ENCODE measurements at places on chromosomes 5 and 9.

GRCh38 chr9:72930828-72931227 is 22.0 kb downstream of the ALDH1A1 start:
- H3K36me3 ChIP-seq: no peaks in the 10 kb centered on the region
- no peak overlapping the region for H3K27ac ChIP-seq
- H3K27me3 ChIP-seq: no peaks in the 10 kb centered on the region
- H3K4me1 ChIP-seq: no peaks in the 10 kb centered on the region
- DNase-seq: no peak

DNA sequence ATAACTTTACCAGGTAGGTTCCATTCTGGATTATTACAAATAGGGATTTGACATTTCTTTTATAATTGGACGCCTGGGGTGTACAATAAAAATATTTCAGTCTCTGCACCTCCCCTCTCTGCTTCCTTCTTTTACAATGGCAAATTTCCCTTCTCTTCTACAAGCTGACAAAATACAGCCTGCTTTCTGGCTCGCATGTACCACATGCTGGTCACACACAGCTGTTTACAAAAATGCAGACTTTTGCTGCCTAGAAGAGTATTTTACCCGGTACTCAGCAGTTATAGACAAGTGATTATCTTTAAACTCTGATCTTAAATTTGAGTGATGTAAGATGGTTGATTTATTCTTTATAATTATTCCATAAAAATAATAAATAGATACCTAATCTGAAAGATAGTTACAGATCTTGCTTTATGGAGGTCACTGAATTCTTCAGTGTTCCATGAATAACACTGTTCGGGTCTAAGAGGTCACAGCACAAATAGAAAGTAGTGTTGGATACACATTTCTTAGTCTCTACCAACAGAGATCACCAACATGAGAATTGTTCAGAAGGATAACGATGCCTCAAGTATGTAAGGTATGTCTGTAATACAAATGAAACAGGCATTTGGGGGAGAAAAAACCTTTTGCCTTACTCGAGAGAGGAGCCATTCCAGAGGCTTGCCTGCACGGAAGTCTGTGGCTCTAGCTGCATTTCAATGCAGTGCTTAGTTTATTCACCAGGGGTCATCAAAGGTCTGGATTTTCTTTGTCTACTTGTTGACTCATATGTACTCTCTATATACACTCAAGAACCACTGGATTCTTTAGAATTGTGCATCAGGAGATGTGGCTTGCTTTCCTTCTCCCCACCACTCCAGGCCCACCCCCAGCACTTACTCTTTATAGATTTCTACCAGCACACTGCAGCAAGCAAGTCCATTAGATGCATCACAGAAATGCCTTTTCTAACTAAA is 206.6 kb upstream of the RFX3 start:
- DNase-seq: no peak
- H3K4me1 ChIP-seq: no peaks in the 10 kb centered on the region
- H3K36me3 ChIP-seq: no peaks in the 10 kb centered on the region

GRCh38 chr5:148374690-148375360 is 8.9 kb upstream of the FBXO38 start:
- H3K36me3 ChIP-seq: peaks cover 4% of the 10 kb centered on the region
- DNase-seq: no peak
- no peak overlapping the region for H3K4me3 ChIP-seq
- H3K27me3 ChIP-seq: no peaks in the 10 kb centered on the region
- H3K4me1 ChIP-seq: no peaks in the 10 kb centered on the region
- H3K27ac ChIP-seq: no peak overlapping the region

DNA sequence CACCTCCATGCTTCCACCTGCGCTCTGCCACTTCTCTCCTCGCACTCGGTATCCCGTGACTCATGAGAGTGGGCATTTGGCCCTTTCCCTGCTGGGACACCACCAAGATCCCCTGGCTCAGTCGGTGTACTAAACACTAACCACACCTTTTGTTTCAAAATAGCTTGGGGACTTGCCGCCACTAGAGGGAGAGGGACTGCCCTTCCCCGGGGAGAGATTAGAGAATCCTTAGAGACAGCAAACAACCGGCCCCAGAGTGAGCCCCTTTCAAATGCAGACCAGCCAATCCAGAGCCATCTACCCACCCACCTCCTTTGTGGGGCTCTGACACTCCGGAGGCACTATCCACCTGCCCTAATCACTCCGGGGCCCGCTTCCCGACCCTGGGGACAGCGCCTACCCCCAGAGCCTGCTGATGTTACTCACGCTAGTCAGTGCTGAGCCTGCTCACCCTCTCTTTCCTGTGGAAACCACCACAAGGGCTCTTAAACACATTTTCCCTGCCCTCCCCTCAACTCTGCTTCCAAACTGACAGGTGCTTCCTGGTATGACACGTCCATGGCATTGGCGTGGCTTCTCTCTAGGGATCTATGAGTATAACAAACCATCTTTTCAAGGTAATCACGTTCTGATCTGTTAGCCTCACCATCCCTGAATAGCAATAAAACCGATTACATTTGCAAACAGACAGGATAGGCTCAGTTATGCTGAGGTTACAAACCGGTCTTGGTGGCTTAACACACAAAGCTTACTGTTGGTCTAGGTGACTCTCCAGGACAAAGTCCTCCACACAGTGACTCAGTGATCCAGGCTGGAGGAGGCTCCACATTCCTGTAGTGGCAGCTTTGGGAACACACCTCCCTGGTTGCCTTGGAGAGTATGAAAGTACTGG is 180.1 kb upstream of the MVB12B start:
- no peak for DNase-seq
- no peaks in the 10 kb centered on the region for H3K36me3 ChIP-seq
- peaks cover 7% of the 10 kb centered on the region for H3K4me1 ChIP-seq
- H3K4me3 ChIP-seq: no peak overlapping the region
- no peak overlapping the region for H3K27ac ChIP-seq
- no peaks in the 10 kb centered on the region for H3K27me3 ChIP-seq

- H3K4me3 ChIP-seq: no peak overlapping the region
- H3K27me3 ChIP-seq: peaks cover 35% of the 10 kb centered on the region
- peaks cover 13% of the 10 kb centered on the region for H3K4me1 ChIP-seq
- no peak for DNase-seq
- H3K36me3 ChIP-seq: no peaks in the 10 kb centered on the region
Measured at GRCh38 chr9:137139468-137140150, 655 bp downstream of the GRIN1 start.

- no peak overlapping the region for H3K27ac ChIP-seq
- no peak for DNase-seq
- H3K4me3 ChIP-seq: no peak overlapping the region
- no peaks in the 10 kb centered on the region for H3K27me3 ChIP-seq
- H3K36me3 ChIP-seq: no peaks in the 10 kb centered on the region
- peaks cover 10% of the 10 kb centered on the region for H3K4me1 ChIP-seq
Measured at GRCh38 chr5:115811406-115811805, 5.1 kb downstream of the CDO1 start.

DNA sequence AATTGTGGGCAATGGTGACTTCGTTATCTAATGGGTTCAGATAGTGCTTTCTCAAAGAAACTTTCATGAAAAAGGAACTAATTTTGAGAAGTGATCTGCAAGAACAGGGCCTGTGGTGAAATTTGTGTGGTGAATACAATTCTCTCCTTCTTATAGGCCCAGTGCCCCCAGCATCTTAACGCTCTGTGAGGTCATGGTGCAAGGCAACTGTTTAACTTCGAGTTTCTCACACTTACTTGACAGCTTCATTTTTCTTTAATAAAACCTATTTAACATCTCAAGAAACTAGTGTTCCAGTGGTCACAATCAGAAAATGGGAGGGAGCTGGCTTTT is 69.2 kb downstream of the FAM114A2 start:
- H3K27me3 ChIP-seq: no peaks in the 10 kb centered on the region
- no peak overlapping the region for H3K4me3 ChIP-seq
- no peaks in the 10 kb centered on the region for H3K36me3 ChIP-seq
- H3K4me1 ChIP-seq: no peaks in the 10 kb centered on the region
- no peak for DNase-seq
- H3K27ac ChIP-seq: no peak overlapping the region

- H3K27ac ChIP-seq: no peak overlapping the region
- H3K36me3 ChIP-seq: no peaks in the 10 kb centered on the region
- no peak for DNase-seq
- no peaks in the 10 kb centered on the region for H3K4me1 ChIP-seq
Measured at GRCh38 chr5:52328220-52328806, 459.4 kb upstream of the ITGA1 start.

GRCh38 chr5:138874771-138875551 is at the start of gene LRRTM2:
Gene LRRTM2, minus strand, starts transcription at chr5:138875335. Its CDS starts 424 bp downstream, at chr5:138874911.
- no peaks in the 10 kb centered on the region for H3K27me3 ChIP-seq
- H3K4me1 ChIP-seq: peaks cover 44% of the 10 kb centered on the region
- no peaks in the 10 kb centered on the region for H3K36me3 ChIP-seq
- H3K4me3 ChIP-seq: no peak within 1 kb of the TSS
- peak within 1 kb of the TSS; percentile 3 for H3K27ac ChIP-seq
- DNase-seq: no peak

DNA sequence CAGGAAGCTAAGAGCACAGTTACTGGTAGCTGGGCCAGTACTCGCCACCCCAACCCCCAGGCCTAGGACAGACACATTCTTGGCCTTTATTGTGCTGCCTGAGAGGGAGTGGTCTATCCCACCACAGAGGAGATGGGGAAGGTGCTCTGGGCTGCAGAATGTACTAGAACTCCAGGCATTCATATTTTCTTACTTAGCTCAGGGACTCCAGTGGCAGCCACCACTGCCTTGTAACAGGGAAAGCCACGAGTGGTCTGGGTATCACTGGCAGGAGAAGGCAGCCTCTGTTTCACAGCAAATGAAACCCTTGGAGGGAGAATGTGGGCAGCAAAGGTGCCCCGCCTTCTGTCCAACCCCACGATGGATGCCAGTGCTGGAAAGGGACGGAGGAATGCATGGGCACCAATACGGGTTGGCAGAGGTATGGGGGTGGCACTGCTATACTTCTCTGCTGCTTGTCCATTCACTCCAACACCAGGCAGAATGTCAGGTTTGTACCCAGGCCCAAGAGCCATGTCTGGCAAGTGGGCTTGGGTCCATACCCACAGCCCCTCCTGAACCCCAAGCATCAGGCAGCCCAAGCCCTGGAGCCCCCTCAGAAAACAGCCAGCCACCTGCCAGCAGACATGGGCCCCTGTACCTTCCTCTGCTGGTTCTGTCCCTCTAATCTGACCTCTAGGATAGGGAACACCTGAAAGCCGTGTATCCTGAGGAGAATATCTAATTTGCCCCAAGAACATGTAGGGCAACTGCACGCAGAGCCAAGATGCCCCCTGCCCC is 4.6 kb downstream of the SEPTIN8 start:
- no peak for DNase-seq
- H3K27me3 ChIP-seq: no peaks in the 10 kb centered on the region
- H3K36me3 ChIP-seq: no peaks in the 10 kb centered on the region
- H3K4me3 ChIP-seq: no peak overlapping the region

DNA sequence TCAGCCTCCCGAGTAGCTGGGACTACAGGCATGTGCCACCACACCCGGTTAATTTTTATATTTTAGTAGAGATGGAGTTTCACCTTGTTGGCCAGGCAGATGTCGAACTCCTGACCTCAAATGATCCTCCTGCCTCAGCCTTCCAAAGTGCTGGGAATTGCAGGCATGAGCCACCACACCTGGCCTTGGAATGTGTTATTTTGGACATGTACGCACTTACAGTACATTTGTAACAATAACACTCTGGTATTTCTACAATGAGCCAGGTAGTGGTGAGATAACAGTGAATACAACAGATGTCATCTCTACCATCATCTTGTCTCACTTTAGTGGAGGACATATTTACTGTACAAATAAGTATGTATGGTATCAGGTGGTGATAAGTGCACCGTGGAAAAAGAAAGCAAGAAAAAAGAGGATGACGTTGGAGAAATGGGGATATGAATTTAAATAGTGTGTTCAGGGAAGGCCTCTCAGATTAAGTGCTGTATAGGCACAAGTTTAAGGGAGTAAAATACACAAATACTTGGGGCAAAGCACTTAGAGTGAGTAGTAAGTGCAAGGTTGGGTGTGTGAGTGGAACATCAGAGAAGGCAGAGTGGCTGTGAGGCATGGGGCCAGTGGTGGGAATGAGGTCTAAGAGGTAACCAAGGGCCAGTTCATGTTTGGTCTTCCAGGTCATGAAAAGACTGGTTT is 100.1 kb downstream of the CDC42SE2 start:
- no peak overlapping the region for H3K4me3 ChIP-seq
- DNase-seq: no peak
- H3K27me3 ChIP-seq: no peaks in the 10 kb centered on the region
- no peaks in the 10 kb centered on the region for H3K4me1 ChIP-seq
- H3K27ac ChIP-seq: no peak overlapping the region

DNA sequence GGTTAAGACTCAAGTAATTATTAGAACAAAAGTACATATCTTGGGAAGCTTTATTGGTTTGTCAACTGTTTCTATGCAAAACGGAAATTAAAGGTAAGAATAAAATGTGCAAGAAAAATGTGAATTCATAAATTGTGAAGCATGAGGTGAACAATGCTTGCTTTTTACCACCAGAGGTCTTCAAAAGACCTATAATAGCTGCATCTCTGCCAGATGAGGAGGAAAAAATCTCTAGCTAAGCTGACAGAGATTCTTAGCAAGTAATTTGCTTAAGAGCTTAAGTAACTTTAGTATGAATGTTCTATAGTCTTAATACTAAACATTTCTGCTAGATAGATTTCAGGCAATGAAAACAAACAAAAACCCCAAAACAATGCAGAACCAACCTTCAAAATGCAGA is 54.1 kb downstream of the MRPS30 start:
- H3K27ac ChIP-seq: no peak overlapping the region
- no peak for DNase-seq
- H3K4me1 ChIP-seq: no peaks in the 10 kb centered on the region
- H3K4me3 ChIP-seq: no peak overlapping the region

DNA sequence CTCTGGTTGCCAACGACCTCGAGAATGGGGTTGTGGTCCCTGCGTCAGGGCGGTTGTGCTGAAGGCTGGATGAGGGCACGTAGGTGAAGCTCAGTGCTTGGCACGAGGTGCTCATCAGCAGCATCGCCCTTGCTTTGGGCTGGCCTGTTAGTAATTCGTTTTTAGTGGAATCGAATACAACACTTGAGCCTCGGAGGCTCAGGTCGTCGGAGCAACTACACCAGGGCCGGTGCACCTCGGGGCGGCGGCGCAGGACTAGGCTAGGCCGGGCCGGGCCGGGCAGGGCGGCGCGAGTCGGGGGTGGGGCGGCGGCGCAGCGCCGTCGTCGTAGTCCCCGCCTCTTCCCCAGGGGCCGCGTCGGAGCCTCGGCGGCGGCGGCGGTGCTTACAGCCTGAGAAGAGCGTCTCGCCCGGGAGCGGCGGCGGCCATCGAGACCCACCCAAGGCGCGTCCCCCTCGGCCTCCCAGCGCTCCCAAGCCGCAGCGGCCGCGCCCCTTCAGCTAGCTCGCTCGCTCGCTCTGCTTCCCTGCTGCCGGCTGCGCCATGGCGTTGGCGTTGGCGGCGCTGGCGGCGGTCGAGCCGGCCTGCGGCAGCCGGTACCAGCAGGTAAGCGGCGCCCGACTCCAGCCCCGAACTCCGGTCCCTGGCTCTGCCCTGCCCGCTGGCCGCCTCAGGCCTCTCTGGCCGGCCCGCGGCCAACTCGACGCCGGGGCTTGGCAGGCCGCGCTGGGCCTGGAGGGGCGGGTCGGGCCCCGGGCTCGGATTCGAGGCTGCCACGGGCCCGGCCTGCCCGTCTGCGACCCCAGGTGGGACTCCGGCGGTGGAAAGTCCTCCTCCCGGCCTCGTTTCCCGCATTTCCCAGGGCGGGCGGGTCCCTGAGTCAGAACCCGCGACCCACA is at the start of gene NDFIP1:
TSS of gene NDFIP1 (plus strand) at position 348 of the 899 bp plus-strand sequence. CDS start at position 544, 196 bp downstream.
- peak within 1 kb of the TSS; percentile 82 for H3K4me3 ChIP-seq
- H3K36me3 ChIP-seq: no peaks in the 10 kb centered on the region
- H3K4me1 ChIP-seq: peaks cover 16% of the 10 kb centered on the region
- DNase-seq: peak; percentile 26
- no peaks in the 10 kb centered on the region for H3K27me3 ChIP-seq

All from esophagus squamous epithelium (tissue), 5 donors.